ENCODE measurements at places on chromosomes 7 and 10.
A peak's percentile ranks its signal among the peaks of the same experiment; 100 is the strongest.

GRCh38 chr10:114879093-114879492, 57.5 kb downstream of the FHIP2A start:
- DNase-seq, result no peak

DNA sequence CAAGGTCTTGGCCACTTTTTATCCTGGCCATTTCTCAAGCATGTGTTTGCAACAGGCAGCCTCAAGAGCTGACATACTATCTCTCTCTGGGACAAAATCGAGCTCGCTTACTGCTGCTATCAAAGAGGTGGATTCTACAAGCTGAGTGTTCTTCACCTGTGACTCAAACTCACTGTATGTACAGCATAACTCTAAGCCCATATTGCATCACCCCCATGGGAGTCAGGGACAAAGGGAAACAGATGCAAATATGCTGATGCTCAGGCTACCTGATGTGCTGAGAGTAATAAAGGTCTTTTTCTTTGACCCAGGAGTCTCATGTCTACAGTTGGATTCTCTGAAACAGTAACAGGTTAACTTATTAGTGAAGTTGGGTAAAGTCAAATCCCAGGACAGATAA, 45.2 kb downstream of the PCLO start:
- peak; percentile 16 for DNase-seq

DNA sequence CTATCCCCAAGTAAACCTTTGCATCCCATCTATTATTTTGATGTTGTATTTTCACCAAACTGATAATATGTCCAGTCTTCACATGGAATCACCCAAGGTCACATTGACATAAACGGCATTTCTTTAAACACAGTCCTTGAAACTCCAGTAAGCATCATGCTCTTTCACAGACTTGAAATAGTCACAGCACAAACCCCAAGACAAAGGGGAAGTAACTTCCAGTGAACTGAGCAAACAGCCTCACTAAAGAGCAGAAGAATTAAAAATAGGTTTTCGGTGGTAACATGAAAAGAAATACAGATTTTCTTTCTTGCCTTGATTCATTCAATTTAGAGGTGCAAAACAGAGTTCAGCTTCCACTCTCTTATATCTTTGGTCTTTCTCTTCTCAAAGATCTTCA, 253.7 kb downstream of the SFMBT2 start:
- no peak for DNase-seq

DNA sequence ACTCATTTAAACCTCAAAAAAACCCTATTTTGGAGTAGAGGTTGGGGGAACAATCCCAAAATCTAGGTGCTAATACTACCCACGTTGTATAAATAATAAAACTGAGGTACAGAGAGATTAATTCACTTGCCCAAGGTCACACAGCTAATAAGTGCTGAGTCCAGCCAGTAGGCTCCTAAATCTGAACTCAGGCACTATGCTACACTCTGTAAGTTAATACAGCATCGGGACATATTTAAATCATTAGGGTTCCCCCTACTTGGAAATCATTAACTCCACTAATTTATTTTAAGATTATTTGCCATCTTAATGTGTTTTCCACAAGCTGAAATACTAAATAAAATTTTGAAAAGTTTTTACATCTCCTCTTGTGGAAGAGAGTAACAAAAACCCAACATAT, 24.2 kb downstream of the PIP4K2A start:
- DNase-seq, result no peak

DNA sequence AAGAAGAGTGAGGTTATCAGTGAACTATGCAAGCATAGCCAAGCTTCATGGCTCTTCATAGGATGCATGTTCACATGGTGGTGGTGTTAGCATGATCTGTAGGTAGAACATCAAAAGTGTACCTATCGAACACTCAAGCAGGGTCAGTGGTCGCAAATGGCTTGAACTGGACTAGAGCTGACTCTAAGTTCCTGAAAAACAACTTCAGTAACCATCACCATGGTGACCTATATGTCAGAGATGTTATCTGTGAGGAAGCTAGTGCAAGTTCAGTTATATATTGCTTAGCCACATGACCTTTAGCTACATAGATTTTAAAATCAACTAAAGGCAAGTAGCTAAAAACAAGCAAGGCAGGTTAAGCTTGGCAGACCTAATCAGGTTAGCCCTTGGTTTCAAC, 163.1 kb upstream of the AGR3 start:
- DNase-seq, result no peak

GRCh38 chr10:124564881-124565280, 103.3 kb downstream of the LHPP start:
- no peak for DNase-seq

DNA sequence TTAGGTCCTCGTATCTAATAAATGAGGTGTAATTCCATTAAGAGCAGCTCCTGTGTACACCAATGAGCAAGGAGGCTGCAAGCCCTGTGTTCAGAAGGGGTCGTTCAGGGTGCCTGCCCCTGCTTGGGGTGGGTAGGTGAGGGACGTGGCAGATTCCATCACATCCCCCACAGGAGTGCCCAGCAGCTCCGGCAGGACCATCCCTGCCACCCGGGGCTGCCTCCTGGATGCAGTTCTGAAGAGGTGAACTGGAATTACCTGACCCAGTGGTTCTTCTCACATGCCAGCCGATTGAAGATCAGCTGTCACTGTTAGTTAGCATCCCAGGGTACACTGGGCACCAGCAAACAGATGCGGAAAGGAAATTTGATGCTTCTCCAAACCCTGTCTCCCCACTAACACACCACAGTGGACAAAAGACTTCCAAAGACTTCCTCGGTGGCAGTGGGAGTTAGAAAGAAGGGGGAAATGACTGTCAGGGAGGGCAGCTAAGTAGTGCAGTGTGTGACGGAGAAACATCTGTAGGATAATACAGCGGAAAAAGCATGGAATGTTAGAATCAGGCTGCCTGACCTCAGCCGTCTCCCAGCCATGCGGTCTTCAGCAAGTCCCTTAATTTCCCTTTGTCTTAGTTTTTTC, 313.6 kb upstream of the ZMIZ1 start:
- no peak for DNase-seq

- DNase-seq, result peak; percentile 62
Measured at GRCh38 chr7:43954524-43955228, 28.4 kb downstream of the UBE2D4 start.

- DNase-seq, result peak; percentile 9
Measured at GRCh38 chr10:95121904-95122303, 52.6 kb upstream of the CYP2C8 start.

GRCh38 chr10:127997937-127998336, 91.0 kb downstream of the PTPRE start:
- no peak for DNase-seq

DNA sequence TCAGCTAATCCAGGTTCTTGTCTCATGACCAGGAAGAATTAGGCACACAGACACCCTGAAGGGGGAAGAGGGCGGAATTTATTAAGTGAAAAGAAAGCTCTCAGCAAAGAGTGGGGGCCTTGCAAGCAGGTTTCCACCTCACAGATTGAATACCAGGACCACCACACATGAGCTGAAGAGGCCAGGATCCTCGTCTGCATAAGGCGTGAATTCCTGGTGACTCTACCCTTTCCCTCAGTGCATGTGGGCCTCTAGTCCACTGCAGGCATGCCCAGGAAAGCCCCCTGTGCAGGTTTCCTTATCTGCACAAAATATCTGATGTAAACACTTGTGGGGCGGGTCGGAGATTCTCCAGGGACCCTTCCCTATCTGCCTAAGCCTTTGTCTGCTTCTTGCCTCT, 782.1 kb upstream of the LRRN3 start:
- DNase-seq, result no peak

GRCh38 chr10:4006051-4006450, 221.0 kb upstream of the KLF6 start:
- DNase-seq, result no peak

- DNase-seq, result no peak
Measured at GRCh38 chr7:99648843-99649242, 31.0 kb downstream of the CYP3A5 start.

- DNase-seq, result no peak
Measured at GRCh38 chr7:77729574-77730348, 33.5 kb downstream of the RSBN1L start.

GRCh38 chr7:130099331-130099730, 29.0 kb downstream of the KLHDC10 start:
- no peak for DNase-seq

DNA sequence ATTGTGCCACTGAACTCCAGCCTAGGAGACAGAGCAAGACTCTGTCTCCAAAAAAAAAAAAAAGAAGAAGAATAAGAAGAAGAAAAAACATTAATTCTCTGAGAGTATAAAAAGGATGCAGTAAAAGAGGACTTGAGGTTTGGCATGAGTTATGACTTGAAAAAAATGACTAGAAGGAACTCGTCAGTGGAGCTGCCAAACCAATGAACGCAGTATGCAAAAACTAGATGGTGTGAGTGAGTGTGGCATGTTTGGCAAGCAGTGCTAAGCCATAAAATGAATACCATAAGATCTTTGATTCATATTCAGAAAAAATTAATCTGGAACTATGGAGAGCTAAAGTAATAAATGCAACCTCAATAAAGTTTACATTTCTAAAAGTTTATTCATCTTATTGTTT, 68.6 kb upstream of the MEOX2 start:
- DNase-seq, result no peak

DNA sequence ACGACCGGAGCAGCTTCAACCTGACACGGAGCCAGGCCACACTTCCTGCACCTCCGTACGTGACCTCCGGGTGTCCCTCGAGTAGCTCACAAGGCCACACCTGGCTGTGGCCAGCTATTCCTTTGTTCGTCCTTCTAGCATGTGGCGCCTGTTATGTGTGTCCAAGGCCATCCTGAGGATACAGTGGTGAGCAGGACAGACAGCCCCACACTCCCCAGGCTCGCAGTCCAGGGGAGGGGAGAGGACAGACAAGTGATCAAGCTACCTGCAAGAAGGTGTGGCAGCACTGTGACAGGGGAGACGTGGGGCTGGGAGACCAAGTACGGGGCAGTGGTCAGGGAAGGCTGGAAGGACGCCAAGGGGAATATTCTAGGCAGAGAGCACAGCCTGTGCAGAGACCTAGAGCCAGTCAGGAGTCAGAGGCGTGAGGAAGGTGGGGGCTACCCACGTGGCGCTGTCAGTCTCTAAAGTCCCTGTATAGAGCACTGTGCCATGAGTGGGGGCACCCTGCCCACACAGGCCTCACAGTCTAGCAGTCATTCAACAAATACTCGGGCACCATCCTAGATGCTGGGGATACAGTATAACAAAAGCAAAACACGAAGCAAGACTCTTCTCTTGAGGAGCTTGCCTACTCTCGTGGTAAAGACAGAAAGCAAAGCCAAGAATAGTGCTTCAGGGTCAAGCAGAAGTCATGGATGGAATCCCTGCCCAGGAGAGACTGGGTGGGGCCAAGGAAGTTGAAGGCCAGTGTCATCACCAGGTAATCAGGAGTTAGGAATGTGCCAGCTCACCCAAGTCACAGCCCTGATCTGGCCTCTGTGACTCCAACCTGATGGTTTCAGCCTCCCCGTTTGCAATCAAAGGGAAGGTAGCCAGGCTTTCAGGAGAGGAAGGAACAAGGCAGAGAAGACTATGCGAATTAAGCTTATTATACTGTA, 58.6 kb downstream of the PROSER2 start:
- peak; percentile 35 for DNase-seq

DNA sequence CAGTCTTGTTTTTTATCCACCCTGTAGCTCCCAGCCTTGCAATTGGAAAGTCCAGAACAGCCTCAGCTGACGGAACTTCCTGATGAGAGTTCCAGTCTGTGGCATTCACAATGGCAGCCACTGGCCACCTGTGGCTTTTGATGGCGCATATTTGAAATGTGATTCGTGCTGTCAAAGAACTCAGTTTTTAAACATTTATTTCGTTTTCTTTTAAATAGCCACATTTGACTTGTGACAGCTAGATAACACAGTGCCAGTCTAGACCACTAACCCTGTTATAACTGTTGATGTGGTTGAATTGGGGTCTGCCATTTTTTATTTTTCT, 97.3 kb downstream of the INPP5A start:
- no peak for DNase-seq

DNA sequence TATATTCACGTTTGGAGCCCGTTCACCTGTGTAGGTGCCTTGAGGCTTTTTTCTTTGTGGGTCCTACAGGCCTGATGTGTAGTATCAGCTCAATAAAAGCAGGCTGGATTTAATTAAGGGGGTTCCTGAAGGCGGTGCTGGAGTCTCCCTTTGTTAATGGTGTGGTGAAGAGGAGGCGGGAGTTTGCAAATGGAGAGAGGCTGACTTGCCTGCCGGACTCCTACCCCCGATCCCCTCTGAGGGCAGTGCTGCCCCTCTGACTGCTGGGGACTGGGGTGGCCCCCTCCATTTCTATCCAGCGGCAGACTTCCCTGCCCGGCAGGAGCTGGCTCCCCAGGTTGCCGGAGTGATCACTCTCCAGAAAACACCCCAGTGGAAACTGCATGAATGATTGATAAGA, 45.1 kb downstream of the ZMIZ1 start:
- DNase-seq, result no peak

- DNase-seq, result no peak
Measured at GRCh38 chr7:154915600-154915999, 87.3 kb downstream of the PAXIP1 start.

GRCh38 chr7:98997846-98998245, 119.5 kb downstream of the TRRAP start:
- DNase-seq, result no peak

DNA sequence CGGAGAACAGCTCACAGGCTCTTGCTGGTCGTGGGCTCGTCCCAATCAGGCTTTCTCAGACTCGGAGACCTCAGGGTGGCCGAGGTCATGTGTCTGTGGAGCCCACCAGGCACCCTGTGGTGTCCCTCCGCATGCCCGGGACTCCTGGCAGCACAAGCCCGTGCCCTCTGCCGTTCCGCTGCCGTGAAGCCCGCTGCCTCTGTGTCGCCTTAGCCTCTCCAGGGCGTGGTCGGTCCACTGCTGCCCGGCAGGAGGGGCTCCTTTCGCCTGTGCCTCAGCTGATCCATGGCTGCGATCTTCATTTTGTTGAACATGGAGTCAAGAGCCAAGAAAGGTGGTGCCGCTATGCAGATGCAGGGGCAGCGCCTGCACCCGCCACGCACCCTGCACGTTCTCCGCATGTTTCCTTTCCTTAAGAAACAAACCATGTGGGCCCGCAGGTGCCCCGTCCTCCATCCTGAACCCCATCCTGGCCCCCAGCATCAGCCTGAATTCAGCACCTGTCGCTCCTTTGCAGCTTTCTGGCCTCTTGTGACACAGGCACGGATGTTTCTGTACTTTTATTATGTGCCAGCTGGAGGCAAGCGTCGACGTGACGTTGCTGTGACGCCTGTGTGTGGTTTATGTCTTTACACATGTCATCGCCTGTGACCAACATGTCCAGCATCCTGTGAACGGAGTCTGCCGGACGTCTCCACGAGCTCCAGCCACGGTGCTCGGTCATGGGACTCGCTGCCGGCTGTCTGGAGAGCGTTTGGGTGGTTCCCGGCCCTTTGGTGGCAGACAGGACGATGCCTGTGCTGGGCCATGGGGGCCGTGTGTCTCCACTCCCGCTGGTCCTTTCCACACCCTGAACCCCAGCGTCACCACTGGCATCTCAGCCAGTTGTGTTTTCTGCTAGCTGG, 69.9 kb downstream of the NKX6-2 start:
- DNase-seq, result no peak

All from small intestine (tissue), 16 donors.